ENCODE measurements at places on chromosomes 2 and 18.
A peak's percentile ranks its signal among the peaks of the same experiment; 100 is the strongest.

DNA sequence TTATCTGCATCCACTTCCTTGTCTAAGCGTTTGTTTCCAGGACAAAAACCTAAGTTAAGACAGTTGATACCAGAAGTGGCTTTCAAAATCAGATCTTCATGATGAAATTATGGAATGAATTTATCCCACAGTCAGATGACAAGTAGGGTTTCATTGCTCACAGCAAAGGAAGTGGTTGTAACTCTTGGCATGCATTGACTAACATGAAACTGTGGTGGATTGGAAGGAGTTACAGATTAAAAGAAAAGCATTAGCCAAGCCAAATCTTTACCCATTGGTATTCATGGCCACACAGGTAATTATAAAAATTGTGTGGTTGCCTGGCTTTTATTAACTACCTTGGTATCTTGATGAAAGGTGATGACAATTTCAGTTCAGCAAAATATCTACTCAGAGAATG is 438.0 kb upstream of the NXPH2 start:
- DNase-seq: no peak

- no peak for DNase-seq
These were observed 9.9 kb downstream of the KCNIP3 start for GRCh38 chr2:95307036-95307435.

GRCh38 chr2:144695657-144696056 is 175.7 kb upstream of the ZEB2 start:
- DNase-seq: no peak

- no peak for DNase-seq
These were observed 9.8 kb upstream of the EPC2 start for GRCh38 chr2:148634749-148635148.

GRCh38 chr2:109386004-109386695 is 227.6 kb downstream of the SEPTIN10 start:
- DNase-seq: no peak

DNA sequence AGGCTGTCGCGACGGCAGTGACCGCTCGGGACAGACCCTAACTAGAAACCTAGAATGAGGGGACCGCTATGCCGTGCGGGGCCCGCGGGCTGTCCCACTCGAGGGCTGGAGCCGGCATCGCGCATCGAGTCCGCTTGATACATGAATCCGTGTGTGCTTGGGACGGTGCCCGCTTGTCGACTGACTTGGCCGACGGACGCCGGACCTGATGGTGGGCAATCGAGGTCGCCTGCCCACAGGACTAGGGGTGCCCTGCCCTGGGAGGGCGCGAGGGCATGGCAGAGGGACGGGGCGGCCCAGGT is 749 bp upstream of the PTMA start:
- no peak for DNase-seq

- no peak for DNase-seq
These were observed 2.8 kb upstream of the OTOS start for GRCh38 chr2:240143276-240143675.

DNA sequence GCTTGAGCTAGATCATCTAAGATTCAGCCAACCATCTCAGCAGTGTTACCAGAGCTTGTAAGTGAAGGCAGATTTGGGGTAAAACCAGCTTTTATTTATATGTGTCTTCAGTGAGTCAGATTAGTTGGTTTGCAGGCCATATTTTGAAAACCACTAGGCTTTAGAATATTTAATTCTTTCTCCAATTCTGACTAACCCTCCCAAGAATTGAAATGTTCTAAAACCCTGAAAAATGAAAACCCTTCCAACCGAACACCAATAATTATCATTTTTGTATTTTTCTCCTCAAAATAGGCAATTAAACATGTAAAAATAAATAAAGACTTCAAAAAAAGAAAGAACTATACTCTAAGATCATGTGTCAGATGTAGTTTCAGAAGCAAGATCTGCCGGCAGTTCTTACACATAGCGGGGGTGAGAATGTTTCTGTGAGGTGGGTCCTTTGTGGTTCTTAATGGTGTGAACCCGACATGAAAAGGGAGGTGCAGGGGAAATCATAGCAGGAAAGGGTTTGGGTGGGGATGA is 14.2 kb downstream of the PLEK start:
- no peak for DNase-seq

GRCh38 chr2:125216321-125216720 is 1191.2 kb downstream of the CNTNAP5 start:
- no peak for DNase-seq

- no peak for DNase-seq
These were observed 456.6 kb upstream of the ID2 start for GRCh38 chr2:8225266-8225665.

GRCh38 chr2:16148632-16149348 is 208.4 kb downstream of the MYCN start:
- DNase-seq: no peak

GRCh38 chr2:17583646-17584045 is 43.1 kb downstream of the VSNL1 start:
- no peak for DNase-seq

GRCh38 chr18:416930-417329 is 83.6 kb downstream of the COLEC12 start:
- DNase-seq: no peak

DNA sequence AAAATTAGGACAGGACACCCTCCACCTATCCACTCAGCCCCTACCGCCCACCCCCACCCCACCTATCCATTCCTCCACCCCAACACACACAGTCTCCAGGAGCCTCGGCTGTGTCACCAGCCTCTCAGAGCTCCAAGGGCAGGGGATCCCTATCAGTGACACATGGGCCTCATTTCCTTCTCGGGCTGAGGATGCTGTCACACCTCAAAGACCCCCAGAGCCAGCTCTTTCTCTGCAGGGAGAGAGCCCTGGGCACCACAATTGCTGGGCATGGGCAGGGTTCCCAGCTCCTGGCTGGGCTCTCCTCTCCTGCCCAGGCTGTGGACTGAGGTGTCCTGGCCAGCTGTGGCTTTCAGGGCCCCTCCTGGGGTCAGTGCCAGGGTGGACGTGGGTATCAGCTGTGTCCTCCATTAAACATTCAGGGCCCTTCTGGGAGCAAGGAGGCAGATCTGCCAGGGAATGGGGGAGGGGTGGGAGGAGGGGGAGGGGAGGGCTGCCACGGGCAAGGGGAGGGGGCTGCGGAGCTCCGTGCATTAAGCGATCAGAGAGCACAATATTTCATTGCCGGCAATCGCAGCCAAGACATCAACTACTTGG is 14.3 kb upstream of the ECEL1 start:
- DNase-seq: no peak

- DNase-seq: no peak
These were observed 276.8 kb upstream of the EPAS1 start for GRCh38 chr2:46020416-46020815.

- no peak for DNase-seq
These were observed 4.1 kb downstream of the TGFBRAP1 start for GRCh38 chr2:105325389-105325963.

- DNase-seq: no peak
These were observed 2.6 kb downstream of the LIPG start for GRCh38 chr18:49564518-49564834.

GRCh38 chr18:12741351-12741750 is 38.5 kb downstream of the PSMG2 start:
- DNase-seq: no peak

- no peak for DNase-seq
These were observed 56.7 kb downstream of the NETO1 start for GRCh38 chr18:72811047-72811446.

GRCh38 chr2:133312038-133312729 is 256.1 kb downstream of the NCKAP5 start:
- DNase-seq: no peak

DNA sequence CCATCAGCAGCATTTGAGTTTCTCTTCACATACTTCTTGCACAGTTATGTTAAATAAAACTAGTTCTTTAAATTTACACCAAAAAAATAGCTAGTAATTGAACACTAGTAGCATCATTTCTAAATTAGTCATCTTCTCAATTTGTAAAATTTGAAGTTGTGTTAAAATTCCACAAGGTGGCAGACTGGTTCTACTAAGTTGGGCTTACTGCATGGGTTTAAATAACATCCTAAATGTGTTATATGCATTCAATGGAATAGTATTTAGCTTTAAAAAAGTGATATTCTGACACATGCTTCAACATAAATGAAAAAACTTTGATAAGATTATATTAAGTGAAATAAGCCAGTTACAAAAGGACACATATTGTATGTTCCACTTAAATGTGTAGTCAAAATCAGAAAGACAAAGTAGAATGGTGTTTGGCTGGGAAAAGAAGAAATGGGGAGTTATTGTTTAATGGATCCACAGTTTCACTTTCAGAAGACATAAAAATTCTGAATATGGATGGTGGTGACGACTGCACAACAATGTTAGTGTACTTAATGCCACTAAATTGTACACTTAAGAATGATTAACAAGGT is 28.7 kb upstream of the RPRD1A start:
- DNase-seq: peak; percentile 5

GRCh38 chr2:69453475-69454129 is 16.4 kb upstream of the NFU1 start:
- DNase-seq: no peak

DNA sequence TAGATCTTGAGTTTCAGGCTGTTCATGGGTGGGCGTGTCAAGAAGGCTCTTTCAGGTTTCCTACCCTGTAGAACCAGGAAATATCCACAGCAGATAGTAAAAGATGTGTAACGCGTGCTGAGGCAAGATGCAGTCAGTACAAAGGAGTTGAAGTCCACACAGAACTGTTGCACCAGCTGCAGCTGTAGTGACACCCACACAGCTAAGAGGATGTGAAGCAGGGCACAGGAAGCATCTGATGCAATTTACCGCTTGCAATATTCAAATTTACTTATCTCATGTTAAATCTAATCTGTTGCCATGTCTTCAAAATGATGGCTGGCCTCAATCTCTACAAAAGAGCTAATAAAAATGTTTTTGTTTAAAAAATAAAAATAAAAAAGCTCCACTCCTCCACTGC is 132.8 kb downstream of the ARHGAP15 start:
- peak; percentile 56 for DNase-seq

DNA sequence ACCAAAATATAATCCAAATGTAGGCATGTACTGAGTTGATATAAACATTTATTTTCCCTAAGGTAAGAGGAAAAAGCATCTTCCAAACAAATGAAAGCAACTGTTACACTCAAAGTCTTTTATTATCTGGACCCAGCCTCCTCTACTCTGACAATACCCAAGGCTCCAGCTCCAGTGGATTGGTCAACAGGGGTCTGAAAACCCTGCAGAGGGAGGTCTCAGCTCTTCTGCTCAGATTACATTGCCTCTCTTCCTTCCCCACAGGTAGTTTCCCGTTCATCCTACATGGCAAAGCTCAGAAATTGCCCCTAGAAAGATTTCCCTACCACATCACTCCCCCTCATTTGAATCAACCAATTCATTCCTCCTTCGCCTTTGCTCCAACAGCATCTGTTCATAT is 457.0 kb downstream of the METTL4 start:
- no peak for DNase-seq

- DNase-seq: no peak
These were observed 202.4 kb upstream of the ZSWIM2 start for GRCh38 chr2:187051350-187051749.

All from SIG-M5 (cell line).